T-helper 2 cell treated with Interferon-gamma antibody and Interleukin-4, amounts not matched to agents 100 ng/mL and 5 ng/mL, for 36 hours (primary cell): ENCODE measurements at places on chromosomes 12 and 14. TPM values are rescaled to one million over a fixed set of nuclear protein-coding genes. Genes with fewer than 3 reads are reported as not detected.

The AKAP6 gene
- total RNA-seq: 0.45 and 1.4 TPM in 2 replicates

The BTBD7 gene
- 21.1 and 21.9 TPM in 2 replicates for total RNA-seq

The WSCD2 gene
- not detected in 2 replicates for total RNA-seq

The TDRD9 gene
- 0.05 TPM in 1 of 2 replicates, not detected in the other for total RNA-seq

The TAS2R42 gene
- not detected in 2 replicates for total RNA-seq

The CCDC196 gene
- total RNA-seq: not detected in 2 replicates

The FLRT2 gene
- not detected in 2 replicates for total RNA-seq

The ART4 gene
- total RNA-seq: not detected in 2 replicates

The SIX6 gene
- not detected in 2 replicates for total RNA-seq

The PLD4 gene
- total RNA-seq: 0.11 TPM in 2 replicates

The RNU4-1 gene
- total RNA-seq: 3,138 and 3,380 TPM in 2 replicates

The KRT83 gene
- not detected in 2 replicates for total RNA-seq

The CEBPE gene
- 0.09 TPM in 1 of 2 replicates, not detected in the other for total RNA-seq

The BEGAIN gene
- total RNA-seq: 2.2 and 2.8 TPM in 2 replicates

The RAD51AP1 gene
- total RNA-seq: 39.6 and 43.4 TPM in 2 replicates

The RBP5 gene
- 0.50 and 0.84 TPM in 2 replicates for total RNA-seq

The GYS2 gene
- total RNA-seq: 0.11 and 0.23 TPM in 2 replicates

The CLEC12A gene
- 1.8 TPM in 2 replicates for total RNA-seq

The TAPBPL gene
- 45.8 and 49.0 TPM in 2 replicates for total RNA-seq

The FGF6 gene
- not detected in 2 replicates for total RNA-seq

The PGF gene
- total RNA-seq: 0.14 and 0.20 TPM in 2 replicates

The B4GALNT1 gene
- total RNA-seq: 1.5 and 1.9 TPM in 2 replicates

The KIF26A gene
- 0.45 and 0.55 TPM in 2 replicates for total RNA-seq

The TEX52 gene
- 0.16 TPM in 1 of 2 replicates, not detected in the other for total RNA-seq

The TPPP2 gene
- total RNA-seq: not detected in 2 replicates

The TMPRSS12 gene
- not detected in 2 replicates for total RNA-seq

The TMEM121 gene
- total RNA-seq: 4.1 and 4.6 TPM in 2 replicates

The BRMS1L gene
- total RNA-seq: 4.7 and 5.9 TPM in 2 replicates

The ACSM4 gene
- not detected in 2 replicates for total RNA-seq
